GM23248 (cell line): ENCODE measurements at places on chromosomes 5 and 9. TPM values are rescaled to one million over a fixed set of nuclear protein-coding genes. Genes with fewer than 3 reads are reported as not detected.
A peak's percentile ranks its signal among the peaks of the same experiment; 100 is the strongest.

- H3K36me3 ChIP-seq = no peaks in the 10 kb centered on the region
- H3K27ac ChIP-seq = no peak overlapping the region
- H3K4me1 ChIP-seq = no peaks in the 10 kb centered on the region
- no peaks in the 10 kb centered on the region for H3K27me3 ChIP-seq
Observed at GRCh38 chr9:138071731-138072130, 194.1 kb downstream of the CACNA1B start.

DNA sequence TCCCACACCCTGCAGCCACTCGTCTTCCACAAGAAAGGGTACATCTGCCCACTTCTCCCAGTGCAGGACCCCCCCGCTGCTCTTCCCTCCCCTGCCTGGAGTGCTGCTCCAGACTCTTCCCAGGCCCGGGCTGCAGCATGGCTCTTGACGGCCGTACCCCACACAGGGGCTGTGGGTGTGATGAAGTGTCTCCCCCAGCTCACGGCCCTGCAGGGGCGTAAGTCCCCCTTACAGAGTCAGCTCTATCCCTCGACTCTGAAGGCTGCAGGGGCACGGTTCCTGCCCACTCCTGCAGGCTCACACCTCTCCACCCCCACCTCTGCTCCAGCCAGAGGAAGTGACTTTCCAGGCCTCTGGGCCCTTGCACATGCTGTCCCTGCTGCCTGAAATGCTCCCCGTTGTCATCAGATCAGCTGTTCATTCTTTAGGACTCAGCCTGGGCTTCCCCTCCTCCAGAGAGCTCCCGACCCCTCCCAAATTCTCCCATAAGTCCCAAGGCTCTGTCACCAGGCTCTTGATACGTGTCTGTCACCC is 180.6 kb upstream of the IER5L start:
- H3K27ac ChIP-seq = no peak overlapping the region
- H3K36me3 ChIP-seq = no peaks in the 10 kb centered on the region
- H3K4me3 ChIP-seq = no peak overlapping the region
- no peaks in the 10 kb centered on the region for H3K27me3 ChIP-seq

DNA sequence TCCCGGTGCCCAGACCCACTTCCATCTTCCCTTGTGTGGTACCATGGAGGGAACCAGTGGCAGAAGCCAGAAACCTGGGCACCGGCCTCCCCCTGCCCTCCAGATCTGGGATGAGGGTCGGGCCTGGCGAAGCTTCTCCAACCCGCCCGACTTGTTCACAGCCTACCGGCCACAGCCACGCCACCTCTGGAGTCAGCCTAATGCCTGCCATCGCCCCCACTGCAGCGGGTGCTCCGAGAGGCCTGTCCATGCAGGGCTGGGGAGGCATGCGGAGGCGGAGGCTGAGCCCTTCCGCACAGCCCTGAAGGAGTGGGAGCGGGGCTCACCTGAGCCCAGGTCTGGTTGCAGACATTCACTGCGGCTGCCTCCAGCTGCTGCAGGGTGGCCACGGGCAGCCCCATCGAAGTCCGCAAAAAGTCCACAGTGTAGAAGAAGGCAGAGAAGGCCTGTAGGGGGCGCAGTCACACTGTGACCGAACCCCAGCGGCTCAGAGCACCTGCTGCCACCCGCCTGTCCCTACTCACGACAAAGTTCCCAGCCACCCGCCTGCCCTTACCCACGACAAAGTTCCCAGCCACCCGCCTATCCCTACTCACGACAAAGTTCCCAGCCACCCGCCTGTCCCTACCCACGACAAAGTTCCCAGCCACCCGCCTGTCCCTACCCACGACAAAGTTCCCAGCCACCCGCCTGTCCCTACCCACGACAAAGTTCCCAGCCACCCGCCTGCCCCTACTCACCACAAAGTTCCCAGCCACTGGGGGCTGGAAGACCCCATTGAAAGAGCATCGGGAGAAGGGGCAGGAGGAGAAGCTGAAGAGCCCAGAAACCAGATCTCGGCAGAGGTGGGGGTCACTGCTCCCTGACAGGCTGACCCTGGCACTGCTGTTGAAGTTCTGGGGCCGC is 3.8 kb upstream of the NPDC1 start:
- H3K4me1 ChIP-seq = peaks cover 2% of the 10 kb centered on the region; the same call in 1 of the 2 replicates
- H3K27ac ChIP-seq = no peak overlapping the region
- peaks cover 22% of the 10 kb centered on the region for H3K27me3 ChIP-seq
- no peaks in the 10 kb centered on the region for H3K36me3 ChIP-seq
- peak; percentile 73 for DNase-seq

LECT2 gene
- 0.32 TPM in 1 of 2 replicates, not detected in the other for total RNA-seq
